ENCODE measurements at places on chromosomes 5 and 9.

DNA sequence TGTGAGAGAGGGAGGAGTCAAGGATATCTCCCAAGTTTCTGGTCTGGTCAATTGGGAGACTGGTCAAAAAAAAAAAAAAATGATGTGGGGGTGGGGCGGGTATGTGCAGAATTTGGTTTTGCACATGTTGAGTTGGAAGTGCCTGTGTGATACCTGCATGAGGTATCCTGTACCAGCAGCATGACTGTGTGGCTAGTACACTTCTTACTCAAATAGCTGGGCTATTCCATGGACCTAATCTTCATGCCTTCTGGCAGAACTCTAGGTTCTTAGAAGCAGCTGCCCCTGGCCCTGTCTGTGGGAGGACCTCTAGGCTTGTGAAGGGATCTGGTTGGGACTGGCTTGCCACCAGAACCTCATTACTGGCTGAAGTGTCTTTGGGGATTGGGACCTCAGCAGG lies 93.5 kb downstream of the RALGPS1 start:
- DNase-seq, result no peak

- DNase-seq, result no peak
These were observed 17.1 kb downstream of the FBP1 start for GRCh38 chr9:94622087-94622800.

DNA sequence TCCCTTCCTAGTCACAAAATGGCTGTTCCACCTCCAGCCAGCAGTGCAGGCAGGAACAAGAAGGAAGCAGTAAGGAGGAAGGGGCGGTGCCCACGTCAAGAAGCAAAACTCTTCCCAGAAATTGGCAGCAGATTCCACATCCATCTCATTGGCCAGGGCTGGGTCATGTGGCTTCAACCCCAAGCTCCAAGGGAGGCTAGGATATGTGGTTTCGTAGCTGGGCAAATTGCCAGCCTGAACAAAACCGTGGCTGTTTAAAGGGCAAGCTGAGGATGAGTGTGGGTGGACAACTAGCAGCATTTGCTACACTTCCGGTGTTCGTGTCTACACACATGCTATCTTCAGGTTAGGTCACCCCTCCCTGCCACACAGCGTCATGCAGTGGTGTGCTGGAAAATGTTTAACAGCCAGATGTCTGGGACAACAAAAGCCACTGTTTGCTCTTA lies 92.1 kb upstream of the MAP1B start:
- DNase-seq, result peak; percentile 91

- peak; percentile 12 for DNase-seq
These were observed at the start of gene S1PR3 for GRCh38 chr9:88991066-88992034. Gene S1PR3, plus strand, starts transcription at chr9:88991468. Its CDS starts 9,733 bp downstream, at chr9:89001201.

DNA sequence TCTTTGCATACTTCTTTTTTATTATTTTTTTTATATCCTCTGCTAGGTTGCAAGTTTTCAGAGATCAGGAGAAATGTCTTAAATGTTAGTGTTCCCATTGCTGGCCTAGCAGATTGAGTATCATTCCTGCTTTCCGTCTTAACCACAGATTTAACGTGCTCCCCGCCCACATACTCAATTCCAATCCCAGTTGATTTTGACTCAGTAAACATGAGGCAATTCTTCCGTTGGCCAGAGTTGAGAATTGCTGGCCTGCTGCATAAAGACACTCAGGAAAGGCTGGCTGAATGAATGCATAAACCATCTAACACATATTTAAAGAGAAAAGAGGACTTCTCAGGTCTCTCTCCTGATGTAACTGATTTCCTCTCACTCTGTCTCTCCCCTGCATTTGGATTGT lies 46.8 kb upstream of the PLPP6 start:
- no peak for DNase-seq

- DNase-seq, result no peak
These were observed 8.6 kb upstream of the PHYKPL start for GRCh38 chr5:178241231-178241663.

- no peak for DNase-seq
These were observed 275.7 kb downstream of the BNC2 start for GRCh38 chr9:16594787-16595186.

- no peak for DNase-seq
These were observed 630.3 kb downstream of the ISL1 start for GRCh38 chr5:52013523-52013922.

DNA sequence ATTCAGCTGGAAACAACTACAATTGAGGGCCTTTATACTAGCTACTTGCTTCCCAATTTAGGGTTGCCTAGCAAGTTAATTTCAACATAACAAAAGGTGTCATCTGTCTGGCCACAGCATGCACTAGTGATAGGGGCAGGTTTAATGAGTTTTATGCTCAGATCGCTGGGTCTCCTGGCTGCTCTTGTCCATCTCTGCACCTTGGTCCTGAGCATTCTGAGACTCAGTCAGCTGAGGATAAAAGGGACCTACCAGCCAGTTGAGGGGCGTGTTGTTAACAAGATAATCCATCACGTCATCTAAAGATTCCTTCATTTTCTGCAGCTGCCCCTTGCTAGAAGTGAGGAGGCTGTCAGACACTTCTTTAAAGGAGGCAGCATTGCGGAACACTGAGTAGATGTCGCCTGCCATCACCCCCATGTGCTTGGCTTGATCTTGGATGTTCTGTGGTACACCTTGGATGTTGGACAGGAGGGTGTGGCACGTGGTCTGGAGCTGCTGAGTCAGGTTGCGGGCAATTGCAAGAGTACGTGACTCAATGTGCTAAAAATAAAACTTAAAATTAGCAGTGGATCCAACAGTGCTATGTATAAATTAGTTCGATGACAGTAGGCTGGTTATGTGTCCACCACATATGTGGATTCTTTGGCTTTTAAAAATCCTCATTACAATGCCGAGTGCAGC lies 11.0 kb downstream of the PLIN2 start:
- DNase-seq, result no peak

GRCh38 chr5:102295534-102296177 lies 428 bp downstream of the SLCO4C1 start:
- peak; percentile 17 for DNase-seq

GRCh38 chr5:90223756-90224155 lies 185.8 kb downstream of the CETN3 start:
- DNase-seq, result no peak

DNA sequence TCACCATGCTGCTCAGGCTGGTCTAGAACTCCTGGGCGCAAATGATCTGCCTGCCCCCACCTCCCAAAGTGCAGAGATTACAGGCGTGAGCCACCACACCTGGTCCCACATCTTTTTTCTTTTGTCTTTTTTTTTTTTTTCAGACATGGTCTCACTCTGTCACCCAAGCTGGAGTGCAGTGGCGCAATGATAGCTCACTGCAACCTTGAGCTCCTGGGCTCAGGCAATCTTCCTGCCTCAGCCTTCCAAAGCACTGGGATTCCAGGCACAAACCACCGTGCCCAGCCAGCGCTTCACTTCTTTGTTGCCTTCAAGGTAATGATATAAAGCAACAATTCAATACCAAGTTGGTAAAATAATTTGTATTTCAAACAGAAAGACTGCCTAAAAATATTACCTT lies 78.8 kb downstream of the USP20 start:
- no peak for DNase-seq

- DNase-seq, result no peak
These were observed 20.8 kb downstream of the C9orf152 start for GRCh38 chr9:110187126-110187525.

DNA sequence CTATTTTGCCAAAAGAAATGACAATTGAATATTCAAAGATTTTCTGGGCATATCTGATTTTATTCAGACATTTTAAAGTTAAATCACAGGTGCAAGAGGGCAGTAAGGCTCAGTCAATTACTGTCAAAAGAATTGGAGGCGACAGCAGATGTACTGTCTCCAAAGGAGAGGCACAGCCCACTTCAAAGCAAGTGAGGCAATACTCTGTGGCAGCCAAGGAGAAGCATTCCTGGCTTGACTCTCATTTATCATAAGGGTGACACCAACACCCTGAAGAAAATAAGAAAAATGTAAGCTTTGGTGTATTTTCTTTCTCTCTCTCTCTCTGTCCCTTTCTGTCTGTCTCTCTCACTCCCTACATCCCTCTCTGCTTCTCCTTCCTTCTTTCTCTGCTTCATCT lies 93.3 kb downstream of the SVEP1 start:
- DNase-seq, result no peak

- DNase-seq, result peak; percentile 65
These were observed 11.0 kb downstream of the CDH10 start for GRCh38 chr5:24633715-24634325.

GRCh38 chr5:135234666-135235401 lies 164.2 kb downstream of the MACROH2A1 start:
- no peak for DNase-seq

GRCh38 chr9:35844628-35845270 lies 15.7 kb downstream of the TMEM8B start:
- DNase-seq, result no peak

GRCh38 chr9:15824310-15824709 lies 271.5 kb downstream of the CCDC171 start:
- no peak for DNase-seq

GRCh38 chr5:981456-981855 lies 27.1 kb upstream of the NKD2 start:
- no peak for DNase-seq

DNA sequence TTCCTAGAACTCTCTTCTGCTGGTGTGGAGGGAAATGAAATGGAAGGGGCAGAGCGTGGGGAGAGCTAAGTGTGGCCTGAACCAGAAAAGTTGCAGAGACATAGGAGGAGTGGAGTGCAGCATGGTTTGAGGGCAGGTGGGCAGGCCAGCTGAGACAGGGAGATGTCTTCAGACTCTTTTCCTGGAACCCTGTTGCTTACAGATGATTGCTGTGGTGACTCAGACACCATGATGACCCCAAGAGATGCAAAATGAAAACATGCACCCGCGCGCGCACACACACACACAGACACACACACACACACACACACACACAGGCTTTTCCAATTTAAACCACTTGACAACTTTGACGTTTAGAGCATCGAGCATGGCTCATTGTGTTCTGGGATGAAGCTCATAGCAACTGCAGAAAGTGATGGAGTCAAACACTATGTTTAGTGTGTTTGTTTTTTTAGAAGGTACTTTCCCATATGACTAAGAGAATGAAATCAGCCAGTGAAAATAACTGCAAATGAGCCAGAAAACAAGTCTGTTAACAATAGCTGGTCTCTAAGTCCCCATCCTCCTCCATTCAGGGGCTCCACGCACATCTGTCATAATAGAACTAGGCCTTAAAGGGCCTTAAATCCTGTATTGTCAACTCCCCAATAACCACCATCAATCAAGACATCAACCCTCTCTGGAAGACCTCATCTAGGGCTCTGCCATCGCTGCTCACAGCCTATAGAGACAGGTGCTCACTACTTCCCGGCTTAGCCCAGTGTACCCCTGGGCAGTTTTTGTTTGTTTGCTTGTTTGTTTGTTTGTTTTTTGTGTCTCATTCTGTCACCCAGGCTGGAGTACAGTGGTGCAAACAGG lies 9.6 kb downstream of the TMOD1 start:
- peak; percentile 64 for DNase-seq

- no peak for DNase-seq
These were observed 611.9 kb downstream of the EFNA5 start for GRCh38 chr5:107058803-107059202.

DNA sequence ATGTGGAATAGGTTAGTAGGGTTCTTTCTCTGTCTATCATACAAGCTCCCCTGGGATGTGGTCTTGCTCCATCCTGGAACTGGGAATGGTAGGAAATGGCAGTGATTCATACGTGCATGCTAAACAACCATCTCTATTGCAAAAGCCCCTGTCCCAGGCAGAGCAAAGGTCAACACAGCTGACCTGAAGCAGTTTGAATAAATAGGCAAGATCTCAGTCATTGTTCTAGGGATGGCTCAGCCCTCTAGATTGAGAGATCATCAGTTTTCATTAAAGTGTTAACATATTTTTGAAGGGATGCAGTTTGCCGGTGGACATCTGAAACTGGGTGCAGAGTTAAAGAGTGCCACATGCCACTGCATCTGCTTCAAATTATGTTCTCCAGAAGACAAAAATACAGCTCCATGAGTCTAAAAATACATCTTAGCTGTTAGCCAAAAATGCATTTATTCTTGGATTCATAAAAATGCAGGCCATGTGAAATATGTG lies 224.1 kb downstream of the ESM1 start:
- DNase-seq, result no peak

DNA sequence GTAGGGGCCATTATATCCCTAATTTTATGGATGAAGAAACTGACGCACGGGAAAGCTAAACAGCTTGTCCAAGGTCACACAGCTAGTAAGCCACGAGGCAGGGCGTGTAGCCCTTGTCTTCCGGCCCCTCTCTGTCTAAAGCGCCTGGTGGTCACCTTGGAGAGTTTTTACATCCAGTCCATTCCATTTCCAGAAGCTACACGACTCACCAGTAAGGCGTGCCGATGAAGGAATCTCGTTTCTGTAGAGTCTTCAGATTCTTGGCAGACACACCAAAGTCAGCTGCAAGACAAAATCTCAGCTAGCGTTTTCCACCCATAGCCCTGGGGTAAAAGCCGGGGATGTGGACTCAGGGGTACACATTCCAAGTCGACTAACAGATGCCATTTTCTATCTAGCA lies 80.5 kb downstream of the STK10 start:
- DNase-seq, result no peak

DNA sequence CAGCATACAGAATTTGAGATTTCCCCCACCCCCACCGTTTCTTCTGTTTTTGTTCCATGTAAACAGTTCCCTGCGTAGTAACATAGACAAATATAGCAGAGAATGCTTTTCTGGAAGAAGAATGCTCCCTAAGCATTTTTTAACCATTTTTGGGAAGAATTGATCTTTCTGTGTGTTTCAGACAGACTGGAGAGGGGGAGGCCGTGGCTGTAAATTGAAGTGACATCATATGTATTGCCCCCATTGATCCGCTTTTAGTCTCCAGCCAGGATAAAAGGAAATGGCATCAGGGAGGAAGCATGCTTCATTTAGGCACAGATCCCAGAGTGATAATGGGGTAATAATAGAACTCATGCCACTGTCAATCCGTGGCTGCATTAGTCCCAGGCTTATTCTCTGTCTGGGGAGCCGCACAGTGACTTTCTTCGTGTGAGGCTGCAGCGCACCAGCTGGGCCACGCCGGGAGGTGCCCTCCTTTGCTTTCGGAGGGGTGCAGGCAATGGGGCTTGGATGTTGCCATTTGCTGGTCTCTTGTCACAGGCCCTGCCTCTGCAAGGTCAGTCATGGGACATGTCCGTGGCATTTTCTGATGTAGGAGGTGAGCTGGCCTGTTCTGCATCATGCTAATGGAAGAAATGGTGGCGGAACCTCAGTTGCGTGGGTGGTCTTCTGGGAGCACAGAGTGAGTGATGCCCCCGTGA lies 261.5 kb downstream of the FANCC start:
- peak; percentile 40 for DNase-seq

DNA sequence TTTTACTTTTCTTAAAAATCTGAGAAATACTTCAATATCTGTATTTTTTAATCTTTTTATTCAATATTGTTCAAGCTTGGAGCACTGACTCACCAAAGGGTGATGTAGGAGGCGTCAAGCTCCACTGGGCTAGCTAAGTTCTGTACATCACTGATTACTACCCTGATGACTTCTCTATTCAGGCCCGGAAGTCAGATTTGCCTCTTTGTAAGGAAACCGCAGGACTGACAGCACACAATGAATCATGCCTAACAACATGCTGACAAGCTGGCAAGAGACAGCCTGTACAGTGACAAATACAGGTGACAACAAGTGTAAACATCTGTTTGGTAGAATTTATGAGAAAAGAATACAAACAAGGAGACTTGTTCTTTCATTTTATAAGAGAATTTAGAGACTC lies 627.9 kb upstream of the RORB start:
- DNase-seq, result no peak

- DNase-seq, result no peak
These were observed 185.2 kb upstream of the RGMB start for GRCh38 chr5:98588215-98588614.

Data from NCI-H345 (cell line).